ENCODE measurements at places on chromosomes 4 and X.

GRCh38 chr4:52076731-52077130 lies 25.6 kb downstream of the SPATA18 start:
- no peak for DNase-seq

DNA sequence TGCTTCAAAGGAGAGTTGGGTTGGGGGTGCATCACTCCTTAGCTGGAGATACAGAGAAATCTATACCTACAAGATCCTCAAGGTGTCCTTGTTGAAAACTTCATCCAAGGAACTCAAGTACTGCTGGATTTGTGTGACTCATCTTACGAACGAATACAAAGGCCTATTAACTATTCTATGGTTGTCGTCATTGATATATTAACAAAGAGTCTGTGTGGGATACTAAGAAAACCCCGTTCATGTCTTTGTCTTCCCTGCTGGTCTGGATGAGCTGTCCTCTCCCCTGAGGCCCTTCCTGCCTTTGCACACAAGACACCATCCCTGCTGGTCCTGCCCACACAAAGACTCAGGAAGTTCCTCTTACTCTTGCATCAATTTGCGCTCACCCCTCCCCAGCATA lies 54.9 kb upstream of the IRF2 start:
- DNase-seq: no peak

- DNase-seq: peak; percentile 85
These were observed 326.4 kb downstream of the PPP3CA start for GRCh38 chr4:101020956-101021355.

DNA sequence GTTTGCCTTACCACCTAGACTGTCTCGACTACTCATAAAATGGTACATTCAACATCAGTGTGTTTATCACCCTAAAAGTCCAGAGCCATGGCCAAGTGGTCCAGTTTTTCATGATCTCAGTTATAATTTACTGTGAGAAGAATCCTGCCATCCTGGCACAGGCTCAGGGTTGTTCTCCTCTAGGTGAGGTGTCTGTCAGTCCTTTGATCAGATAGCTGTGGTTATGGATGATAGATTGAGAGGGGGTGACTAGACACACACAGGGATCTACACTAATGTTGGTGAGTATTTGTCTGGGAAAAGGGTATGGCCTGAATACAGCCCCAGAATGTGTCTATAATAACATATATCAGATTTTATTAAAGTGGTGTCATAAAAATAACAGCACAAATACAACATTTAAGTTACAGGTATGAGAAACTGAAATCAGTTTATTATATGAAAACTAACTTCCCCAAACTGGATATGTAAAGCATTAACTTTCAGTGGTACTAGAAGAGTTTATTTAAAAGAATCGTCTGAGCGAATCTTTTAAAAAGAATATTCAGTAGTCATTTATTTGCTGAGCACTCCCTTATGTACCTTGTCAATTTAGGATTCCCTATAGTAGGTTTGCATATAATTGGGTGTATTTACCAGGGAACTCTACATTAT lies 93.3 kb downstream of the STIM2 start:
- no peak for DNase-seq

- DNase-seq: no peak
These were observed 98.3 kb downstream of the BMPR1B start for GRCh38 chr4:94856030-94856429.

- DNase-seq: no peak
These were observed 166.9 kb upstream of the KLF3 start for GRCh38 chr4:38497121-38497520.

- DNase-seq: no peak
These were observed 139.8 kb downstream of the CDS1 start for GRCh38 chr4:84722720-84723119.

DNA sequence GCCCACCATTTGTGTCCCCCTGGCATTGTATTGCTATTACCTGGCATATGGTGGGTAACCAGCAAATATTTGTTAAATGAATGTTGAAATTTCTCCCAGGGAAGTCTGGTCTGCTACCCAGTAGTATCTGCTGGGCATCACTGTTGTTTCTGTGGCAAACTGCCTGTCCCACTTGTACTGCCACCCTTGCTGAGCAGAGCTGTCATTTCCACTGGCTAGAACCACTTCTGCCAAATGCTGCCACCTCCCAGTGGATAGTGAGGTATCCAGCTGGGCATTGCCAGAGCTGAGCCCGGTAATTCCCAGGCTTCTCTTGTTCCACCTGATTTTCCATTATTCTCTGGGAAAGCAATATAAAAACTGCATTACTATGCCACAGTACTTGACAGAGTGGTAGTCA lies 186.7 kb upstream of the NOCT start:
- no peak for DNase-seq

DNA sequence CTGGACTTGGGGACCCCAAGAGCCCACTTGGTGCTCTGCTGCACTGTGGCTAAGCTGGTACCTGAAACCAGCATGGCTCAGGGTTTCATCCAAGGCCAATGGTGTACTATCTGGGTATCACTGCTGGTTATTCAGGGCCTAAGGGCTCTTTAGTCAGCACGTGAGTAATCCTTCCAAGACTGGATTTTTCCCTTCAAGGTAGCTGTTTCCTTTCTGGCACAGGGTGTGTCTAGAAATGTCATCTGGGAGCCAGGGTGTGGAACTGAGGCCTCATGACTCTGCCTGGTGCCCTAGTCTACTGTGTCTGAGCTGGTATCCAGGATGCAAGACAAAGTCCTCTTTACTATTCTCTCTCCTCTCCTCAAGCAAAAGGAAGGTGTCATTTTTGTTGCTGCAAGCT lies 99.0 kb upstream of the QRFPR start:
- no peak for DNase-seq

- DNase-seq: peak; percentile 21
These were observed 21.9 kb downstream of the ARMCX6 start for GRCh38 chrX:101595739-101596419.

DNA sequence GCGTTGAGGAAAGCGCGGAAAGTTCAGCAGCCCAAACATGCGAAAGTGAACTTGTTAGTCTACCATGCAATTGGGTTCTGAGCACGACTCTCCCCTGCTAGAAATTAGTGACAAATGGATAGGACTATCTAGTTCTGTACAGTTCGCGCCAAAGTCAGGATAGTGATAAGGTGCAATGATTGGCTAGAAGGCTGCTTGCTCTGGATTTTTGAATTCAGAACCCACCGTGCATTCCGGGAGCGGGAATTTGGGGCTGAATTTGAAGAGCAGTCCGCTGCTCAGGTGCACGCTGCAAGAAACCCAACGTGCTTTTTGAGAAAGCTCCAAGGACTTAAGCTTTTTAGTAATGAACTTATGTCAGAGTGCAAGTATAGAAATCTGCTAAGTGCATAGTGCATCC lies 732 bp upstream of the ESX1 start:
- no peak for DNase-seq
